Activated naive CD8-positive, alpha-beta T cell treated with anti-CD3 and anti-CD28 coated beads, Interleukin-2, amount 50 U/mL, for 24 hours (primary cell): ENCODE measurements at places on chromosomes 7 and 10.

DNA sequence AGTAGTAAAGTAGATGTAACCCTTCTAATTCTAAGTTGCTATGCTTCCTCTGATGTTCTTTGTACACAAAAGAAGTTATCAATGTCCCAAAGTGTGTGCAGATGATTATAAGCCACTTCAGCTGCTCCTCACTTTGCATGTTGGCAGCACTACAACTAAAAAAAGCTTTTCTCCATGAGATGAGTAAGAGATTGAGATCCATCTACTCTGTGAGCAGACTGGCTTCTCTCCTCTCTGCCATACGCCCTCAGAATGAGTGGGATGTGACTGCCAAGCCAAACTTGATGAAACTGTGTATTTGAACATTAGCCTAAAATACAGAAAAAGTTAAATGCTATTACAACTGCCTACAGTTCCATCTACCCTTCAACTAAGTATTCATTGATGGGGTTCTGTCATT, 102.9 kb upstream of the ETV1 start:
- DNase-seq = no peak

DNA sequence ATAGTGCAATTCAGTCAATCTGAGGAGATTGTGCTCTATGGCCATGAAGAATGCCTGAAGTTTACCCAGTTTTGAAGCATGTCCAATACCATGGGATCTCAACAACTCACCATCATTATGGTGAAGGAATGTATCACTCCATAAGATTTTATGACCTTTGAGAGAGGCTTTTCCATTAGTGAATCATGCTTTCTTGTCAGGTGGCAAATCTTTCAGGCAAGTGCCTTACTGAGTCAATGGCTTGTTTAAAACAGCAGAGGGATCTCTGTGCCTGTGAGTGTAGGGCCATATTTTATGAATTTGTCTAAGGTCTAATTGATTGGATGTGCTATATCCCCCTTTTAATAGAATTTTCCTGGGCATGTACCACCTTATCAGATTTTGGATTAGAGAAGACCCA, 131.5 kb downstream of the CCDC7 start:
- no peak for DNase-seq

GRCh38 chr7:133339772-133340171, 86.9 kb downstream of the EXOC4 start:
- no peak for DNase-seq

GRCh38 chr10:110365356-110366143, 60.8 kb upstream of the SMNDC1 start:
- no peak for DNase-seq

DNA sequence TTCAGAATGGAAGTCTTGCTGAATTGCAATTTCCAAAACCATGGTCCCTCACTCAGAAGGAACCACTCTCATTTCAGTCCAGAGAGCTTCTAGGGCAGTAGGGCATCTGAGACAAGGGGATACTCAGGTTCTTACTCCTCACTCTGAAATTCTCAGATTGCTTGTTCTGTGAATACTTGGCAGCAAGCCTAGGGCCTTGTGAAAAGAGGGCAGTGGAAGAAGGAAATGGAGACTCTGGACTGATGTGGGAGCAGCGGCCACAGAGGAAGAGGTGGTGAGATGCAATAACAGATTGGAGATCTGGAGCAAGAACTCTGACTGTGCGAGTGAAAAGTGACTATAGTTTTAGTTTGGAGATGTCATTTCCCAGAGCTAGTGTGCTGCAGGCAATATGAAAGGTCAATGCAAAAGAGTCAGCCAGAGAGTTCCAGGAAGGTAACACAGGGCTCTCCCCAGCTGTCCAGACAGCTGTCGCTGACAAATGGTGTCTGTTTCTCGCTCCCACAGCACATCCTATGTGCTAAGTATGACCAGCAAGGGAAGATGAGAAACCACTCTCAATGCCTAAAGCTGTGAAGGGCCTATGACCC, 291.6 kb upstream of the KIAA1217 start:
- DNase-seq = no peak

DNA sequence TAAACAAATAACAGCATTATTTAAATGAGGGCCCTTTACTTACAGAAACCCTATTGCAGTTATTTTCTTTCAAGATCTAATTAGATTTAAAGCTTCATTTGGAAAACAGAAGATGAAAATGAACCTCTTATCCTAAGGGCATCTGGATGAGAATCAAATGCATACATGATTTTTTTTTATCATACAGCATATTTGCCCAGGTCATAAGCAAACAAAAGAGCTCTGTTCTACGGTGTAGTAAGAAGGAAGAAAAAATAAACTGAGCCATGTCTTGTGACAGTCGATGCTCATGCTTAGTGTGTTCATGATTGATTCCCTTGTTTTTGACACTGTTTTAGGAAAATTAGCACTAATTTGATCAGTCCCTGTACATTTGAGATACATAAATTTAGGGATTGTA, 202.6 kb upstream of the RNF32 start:
- no peak for DNase-seq

GRCh38 chr10:102620138-102620590, 24.1 kb upstream of the TRIM8 start:
- DNase-seq = no peak

- no peak for DNase-seq
Observed at GRCh38 chr10:11046776-11047160, 29.1 kb downstream of the CELF2 start.

DNA sequence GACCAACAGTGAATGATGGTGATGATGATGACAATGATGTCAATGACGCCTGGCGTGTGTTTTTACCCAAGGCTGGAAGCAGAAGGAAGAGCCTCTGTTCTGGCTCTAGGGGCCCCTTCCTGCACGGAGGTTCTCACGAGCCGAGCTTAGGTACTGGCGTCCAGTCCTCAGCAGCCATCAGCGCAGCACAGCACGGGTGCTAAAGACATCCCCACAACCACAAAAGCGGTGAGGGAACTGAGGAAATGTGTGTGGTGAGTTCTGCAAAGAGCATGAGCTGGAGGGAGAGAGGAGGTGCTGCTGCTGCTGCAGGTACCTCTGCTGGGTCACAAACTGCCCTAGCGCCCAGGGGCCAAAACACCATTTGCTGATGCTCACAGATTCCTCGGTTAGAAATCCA, 81.6 kb downstream of the SFMBT2 start:
- DNase-seq = no peak

DNA sequence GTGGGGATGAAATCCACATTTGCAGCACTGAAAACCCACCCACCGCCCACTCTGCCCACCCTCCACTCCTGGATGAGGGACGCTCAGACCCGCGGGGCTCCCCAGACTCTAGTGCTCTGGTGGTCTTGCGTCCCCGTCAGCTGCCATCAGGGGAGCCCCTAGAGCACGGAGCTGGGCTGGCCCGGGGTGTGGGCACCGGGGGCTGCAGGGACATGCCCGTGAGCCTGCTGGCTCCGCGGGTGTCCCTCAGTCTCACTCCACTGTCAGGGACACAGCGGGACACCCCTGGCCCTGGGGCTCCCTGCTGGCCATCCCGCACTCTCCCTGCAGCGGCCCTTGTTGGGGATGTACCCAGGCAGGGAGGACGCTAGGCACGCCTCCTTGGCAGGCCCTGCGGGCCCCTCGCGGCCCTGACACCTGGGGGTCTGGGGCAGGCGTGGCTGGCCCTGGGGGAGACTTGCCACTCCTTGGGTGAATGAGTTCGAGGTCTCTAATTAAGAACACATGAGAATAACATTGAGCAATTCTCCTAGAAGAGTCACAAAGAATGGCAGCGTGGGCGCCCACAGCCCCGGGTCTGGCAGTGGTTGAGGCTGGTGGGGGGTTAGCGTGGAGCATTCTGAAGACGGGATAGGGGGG, 64.2 kb downstream of the CFAP46 start:
- no peak for DNase-seq

- no peak for DNase-seq
Observed at GRCh38 chr10:103295374-103296015, 18.6 kb downstream of the INA start.

GRCh38 chr7:42494736-42495135, 257.7 kb upstream of the GLI3 start:
- DNase-seq = no peak

DNA sequence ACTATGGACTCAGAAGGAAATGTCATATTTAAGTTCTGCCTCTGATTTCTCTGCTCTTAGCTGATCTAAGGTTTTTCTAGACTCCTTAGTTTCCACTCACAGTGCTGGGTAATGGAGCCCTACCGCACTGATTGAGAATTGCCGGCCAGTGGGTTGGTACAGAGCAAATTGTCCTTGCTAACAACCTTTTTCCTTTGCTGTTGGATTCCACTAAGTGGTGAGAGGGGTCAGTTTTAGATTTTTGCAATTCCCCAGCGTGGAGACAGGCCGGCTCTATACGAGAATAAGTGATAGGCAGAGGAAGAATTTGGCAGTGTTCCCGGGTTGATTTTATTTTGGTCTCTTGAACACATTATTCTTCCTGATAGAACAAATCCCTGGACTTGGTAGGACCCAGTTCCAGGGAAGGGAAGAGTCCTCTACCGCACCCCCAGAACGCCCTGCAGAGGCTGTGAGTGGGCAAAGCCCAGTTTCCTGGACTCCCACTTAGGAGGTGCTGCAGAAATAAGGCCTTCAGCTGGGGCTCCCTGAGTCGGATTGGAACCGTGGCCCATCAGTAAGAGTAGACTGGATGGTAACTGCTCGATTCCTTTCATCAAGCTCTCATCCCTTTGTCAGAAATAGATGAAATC, 3.0 kb upstream of the NRP1 start:
- no peak for DNase-seq
